ENCODE measurements at places on chromosomes 1 and 21.

DNA sequence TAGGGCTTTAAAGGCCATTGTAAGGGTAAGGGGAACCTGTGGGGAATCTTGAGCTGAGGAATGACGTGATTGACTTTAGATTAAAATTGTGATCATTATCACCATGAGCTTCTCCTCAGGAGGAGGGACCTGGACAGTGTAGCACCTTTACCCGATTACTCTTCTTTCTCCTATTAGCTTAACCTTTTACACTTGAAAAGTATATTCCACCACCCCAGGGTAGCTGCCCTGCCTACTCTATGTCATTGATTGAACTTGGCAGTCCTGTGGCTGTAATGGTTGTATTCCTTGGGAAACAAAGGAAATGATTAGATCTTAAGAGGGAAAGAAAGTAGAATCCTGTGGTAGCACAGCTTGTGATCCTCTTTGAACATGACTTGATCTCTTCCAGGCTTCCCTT is 47.7 kb downstream of the CACHD1 start:
- DNase-seq, result no peak

GRCh38 chr1:181117648-181118449 is 29.3 kb downstream of the IER5 start:
- no peak for DNase-seq

DNA sequence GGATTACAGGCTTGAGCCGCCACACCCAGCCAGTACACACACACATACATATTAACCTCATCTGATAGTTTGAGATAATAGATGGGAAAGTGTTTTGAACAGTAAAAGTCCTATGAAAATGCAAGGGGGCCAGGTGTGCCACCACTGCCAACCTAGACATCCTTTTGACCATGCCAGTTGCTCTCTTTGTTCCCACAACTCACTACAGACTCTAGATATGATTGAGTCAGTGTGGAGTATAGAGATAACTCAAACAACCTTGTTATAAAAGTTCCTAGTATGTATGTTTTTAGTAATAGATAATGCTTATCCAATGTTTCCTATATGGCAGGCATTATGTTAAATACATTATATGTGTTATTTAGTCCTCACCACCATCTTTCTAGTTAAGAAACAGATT is 72.7 kb upstream of the JAK1 start:
- DNase-seq, result no peak

DNA sequence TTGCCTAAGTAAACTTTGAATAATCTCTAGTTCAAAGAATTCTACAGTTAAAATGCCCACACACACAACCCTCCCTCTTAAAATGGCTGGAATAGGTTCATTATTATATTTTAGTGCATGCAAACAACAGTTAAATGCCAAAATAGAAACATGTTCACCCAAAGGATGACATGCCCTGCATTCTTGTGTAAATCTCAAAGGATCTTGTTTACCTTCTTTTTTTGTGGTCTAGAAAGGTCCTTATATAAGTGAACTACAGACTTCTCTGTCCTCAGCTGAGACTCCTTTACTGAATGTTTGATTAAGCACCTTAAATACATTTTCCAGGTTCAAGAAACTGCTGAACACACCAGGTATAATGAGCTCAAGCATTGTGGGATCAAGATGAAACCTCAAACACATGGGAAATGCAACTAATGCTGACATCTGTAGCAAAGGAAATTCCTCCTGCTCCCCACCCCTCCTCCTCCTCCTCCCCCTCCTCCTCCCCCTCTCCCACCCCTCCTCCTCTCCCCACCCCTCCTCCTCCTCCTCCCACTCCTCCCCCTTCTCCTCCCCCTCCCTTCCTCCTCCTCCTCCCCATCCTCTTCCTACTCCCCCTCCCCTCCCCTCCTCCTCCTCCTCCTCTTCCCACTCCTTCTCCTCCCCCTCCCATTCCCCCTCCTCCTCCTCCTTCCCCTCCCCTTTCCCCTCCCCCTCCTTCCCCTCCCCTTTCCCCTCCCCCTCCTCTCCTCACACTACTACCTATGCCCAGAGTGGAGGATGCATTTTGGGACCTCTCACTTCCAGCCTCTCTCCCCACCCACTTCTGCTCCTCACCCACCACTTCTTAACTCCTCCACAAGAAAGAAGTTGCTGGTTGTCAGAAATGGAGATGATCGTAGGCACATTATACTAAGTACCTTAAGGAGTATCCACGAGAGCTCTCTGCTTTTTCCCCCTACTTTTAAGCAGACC is 233.9 kb downstream of the MRPL39 start:
- DNase-seq, result no peak

GRCh38 chr1:156445789-156446263 is 54.7 kb downstream of the MEF2D start:
- DNase-seq, result no peak

GRCh38 chr1:220527908-220528678 is at the start of gene MARK1:
MARK1 (plus strand) TSS chr1:220528136; CDS start chr1:220528823, 687 bp downstream.
- DNase-seq, result no peak

GRCh38 chr1:181767001-181767708 is 283.8 kb downstream of the CACNA1E start:
- no peak for DNase-seq

DNA sequence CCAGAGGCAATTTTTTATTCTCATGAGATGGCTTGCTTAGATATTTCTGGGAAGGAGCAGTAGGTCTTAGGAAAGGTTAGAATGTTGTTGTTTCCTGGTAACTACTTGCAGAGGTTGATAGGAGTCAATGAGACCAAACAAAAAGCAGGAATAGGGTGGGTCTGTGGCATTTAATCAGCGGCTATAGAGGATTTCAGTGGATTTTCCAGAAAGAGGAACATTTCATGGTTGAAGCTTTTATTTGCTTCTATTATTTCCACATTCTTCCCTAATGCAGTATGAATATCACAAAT is 111.3 kb upstream of the PALMD start:
- DNase-seq, result no peak

DNA sequence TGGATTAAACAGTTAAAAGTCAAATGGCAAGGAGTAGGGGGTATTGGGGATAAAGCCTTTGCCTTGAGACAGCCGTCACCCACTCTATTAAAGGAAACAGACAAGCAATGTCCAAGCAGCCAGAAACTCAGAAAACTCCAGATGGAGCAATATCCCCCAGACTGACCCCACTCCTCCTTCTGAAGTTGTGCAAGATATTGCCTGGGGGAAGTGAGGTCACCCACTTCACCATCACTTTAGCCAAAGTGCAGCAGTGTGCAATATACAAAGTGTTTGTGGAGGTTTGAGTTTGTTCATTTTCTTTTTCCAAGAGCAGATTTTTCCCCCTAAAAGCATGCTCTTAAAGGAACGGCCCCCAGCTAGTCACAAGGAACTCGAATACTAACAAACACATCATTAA is 125.1 kb downstream of the ETS2 start:
- DNase-seq, result no peak
